ENCODE measurements at places on chromosomes 7 and 10. TPM values are rescaled to one million over a fixed set of nuclear protein-coding genes. Genes with fewer than 3 reads are reported as not detected.

Gene PAX2
- total RNA-seq: not detected

Gene DBNL
- 154 TPM for total RNA-seq

Gene GPRIN2
- not detected for total RNA-seq

Gene NRP1
- total RNA-seq: 118 TPM

Gene LRRC17
- 242 TPM for total RNA-seq

Gene TAX1BP1
- 64.3 TPM for total RNA-seq

Gene CFAP58
- under 0.01 TPM for total RNA-seq

Gene PALD1
- total RNA-seq: 5.3 TPM

Gene SLC13A1
- not detected for total RNA-seq

Gene MINDY4
- 7.9 TPM for total RNA-seq

Gene SLC13A4
- total RNA-seq: not detected

Gene TMEM140
- total RNA-seq: 1.6 TPM

Gene FGFR2
- 0.16 TPM for total RNA-seq

Gene RBM20
- total RNA-seq: not detected

Gene PNPLA8
- total RNA-seq: 25.1 TPM

Gene SSMEM1
- not detected for total RNA-seq

Gene TEX36
- not detected for total RNA-seq

Gene TAS2R5
- total RNA-seq: 0.16 TPM

Gene PLAC9
- 89.7 TPM for total RNA-seq

Gene CRYGN
- total RNA-seq: not detected

Gene CLRN3
- not detected for total RNA-seq

Gene SRGN
- 715 TPM for total RNA-seq

Gene OR2A2
- total RNA-seq: not detected

Gene TMEM72
- not detected for total RNA-seq

Gene NYAP1
- total RNA-seq: 7.0 TPM

Gene POLR3A
- total RNA-seq: 9.9 TPM

Gene RAB18
- total RNA-seq: 47.3 TPM

Gene C10orf105
- total RNA-seq: not detected

Gene SMKR1
- not detected for total RNA-seq

Gene BAMBI
- total RNA-seq: 64.5 TPM

Gene COL13A1
- total RNA-seq: 27.9 TPM

Gene TRPV5
- not detected for total RNA-seq

Gene ATOH7
- total RNA-seq: not detected

Gene CNTNAP2
- under 0.01 TPM for total RNA-seq

Gene HOXA4
- total RNA-seq: not detected

Gene ADIRF
- total RNA-seq: 13.5 TPM

Gene HHEX
- 3.1 TPM for total RNA-seq

Gene NCF1
- not detected for total RNA-seq

Gene ZNF488
- not detected for total RNA-seq

Gene GHRHR
- not detected for total RNA-seq

Gene SPAM1
- not detected for total RNA-seq

Gene PIK3CG
- total RNA-seq: under 0.01 TPM

Gene UCMA
- not detected for total RNA-seq

Gene INMT
- 195 TPM for total RNA-seq

Gene VIPR2
- total RNA-seq: not detected

Gene RGR
- not detected for total RNA-seq

Gene PRPF18
- 15.7 TPM for total RNA-seq

Gene GCK
- total RNA-seq: not detected

Gene SLC26A3
- total RNA-seq: not detected

Gene EPO
- not detected for total RNA-seq

Gene GRM3
- total RNA-seq: not detected

Gene AOAH
- total RNA-seq: not detected

Gene EPHB6
- total RNA-seq: 6.5 TPM

Gene PURB
- 7.6 TPM for total RNA-seq

Gene HABP2
- not detected for total RNA-seq

Measured in cardiac atrium fibroblast (primary cell).